Cortex of kidney (tissue), 1 donor: ENCODE measurements at places on chromosomes 6 and 20.

- no peak for DNase-seq
Observed at GRCh38 chr6:2097464-2097863, 147.9 kb downstream of the GMDS start.

DNA sequence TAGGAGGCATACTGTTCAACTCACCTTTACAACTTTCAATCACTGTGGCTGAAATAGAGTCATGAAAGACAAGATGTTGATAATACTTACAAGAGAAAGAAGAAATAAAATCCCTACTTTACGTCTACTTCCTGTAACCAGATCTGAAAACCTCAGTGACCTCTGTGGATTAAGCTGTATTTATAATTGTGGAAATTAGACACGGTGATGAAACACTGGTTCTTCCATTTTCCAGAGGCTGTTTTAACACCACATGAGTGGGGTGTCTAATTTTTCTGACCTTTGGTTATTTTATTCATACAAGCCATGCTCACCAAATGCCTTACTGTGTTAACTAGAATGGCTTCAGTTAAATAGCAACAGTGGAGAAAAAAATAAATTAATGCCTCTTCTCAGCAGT is 58.5 kb upstream of the HIVEP1 start:
- no peak for DNase-seq

GRCh38 chr6:6251555-6252280 is 68.7 kb downstream of the F13A1 start:
- DNase-seq = no peak

DNA sequence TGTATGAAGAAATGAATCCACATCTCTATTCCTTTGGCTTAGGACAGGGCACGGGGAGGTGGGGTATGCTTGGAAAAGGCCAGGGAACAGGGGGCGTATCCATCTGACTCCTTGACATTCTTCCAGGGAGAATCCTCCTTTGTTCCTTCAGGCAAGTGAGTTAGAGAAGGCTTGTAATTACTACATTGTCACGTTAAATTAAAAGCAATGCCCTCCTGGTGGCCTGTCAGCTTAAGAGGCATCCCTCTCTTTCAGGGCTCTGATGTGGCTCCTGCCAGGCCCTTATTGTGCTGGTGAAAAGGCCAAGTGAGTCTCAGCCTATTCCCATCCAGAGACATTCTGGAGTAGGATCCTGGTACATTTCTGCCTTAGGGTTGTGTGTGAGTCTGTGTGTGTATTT is 128.3 kb downstream of the FOXA2 start:
- no peak for DNase-seq

DNA sequence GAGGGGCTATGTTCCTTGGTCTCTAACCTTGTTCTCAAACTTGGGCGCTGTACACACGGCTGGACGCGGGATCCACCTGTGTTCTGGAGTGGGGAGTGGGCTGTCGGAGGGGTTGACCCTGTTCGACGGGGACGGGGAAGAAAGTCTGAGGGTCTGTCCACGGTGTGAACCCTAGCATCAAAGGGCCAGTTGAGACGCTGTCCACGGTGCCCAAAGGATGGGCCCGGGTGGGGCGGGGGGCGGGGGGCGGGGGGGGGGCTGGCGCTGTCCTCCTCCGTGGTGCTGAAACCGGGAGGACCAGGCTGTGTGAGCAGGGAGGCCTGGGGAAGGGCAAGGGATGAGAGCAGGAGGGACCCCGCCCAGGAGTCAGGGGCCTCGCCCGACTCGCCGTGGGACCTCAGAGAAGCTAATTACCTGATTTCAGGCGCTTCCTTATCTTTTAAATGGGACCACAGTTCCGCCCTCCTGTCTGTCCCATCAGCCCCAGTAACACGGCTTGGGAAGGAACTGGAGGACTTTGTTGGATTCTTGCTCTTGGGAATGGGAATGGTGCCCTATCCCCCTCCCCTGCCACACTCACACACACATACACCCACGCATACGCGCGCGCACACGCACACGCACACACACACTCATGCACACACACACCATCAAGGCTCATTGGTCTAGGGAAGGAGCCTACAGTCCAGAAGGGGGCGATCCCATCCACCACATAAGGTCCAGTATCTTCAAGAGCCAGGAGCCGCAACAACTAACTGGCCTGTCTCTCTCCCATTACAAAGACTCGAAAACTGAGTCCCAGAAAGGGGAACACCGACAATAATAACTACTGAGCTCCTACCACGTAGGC is 1.0 kb upstream of the VSTM2L start:
- no peak for DNase-seq

DNA sequence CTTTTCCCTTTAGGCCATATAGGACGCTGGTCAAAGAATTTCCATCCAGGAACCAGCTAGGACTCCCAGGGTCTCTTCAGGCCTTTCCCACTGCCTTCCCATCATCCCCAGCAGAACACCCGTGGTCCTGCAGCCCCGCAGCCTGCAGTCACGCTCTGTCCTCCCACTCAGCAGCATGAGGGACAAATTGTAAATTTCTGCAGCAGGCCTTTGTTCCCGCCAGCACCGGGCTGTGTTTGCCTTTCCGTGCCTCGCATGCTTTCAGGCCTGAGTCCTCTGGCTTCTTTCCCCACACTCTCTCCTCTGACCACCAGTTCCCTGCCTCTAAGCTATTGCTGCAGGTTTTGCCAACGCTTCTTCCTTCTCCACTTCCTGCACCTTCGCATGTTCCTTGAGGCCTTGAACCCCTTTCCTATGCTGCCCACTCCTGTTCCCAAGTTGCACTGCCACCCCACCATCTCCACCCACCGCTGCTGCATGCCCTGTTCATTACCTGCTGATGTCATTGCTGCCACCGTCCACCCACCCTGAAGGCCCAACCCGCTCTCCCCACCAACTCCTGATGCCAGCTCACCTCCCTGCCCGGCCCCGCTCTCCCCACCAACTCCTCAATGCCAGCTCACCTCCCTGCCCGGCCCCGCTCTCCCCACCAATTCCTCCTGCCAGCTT is 49.8 kb downstream of the RNASET2 start:
- no peak for DNase-seq

DNA sequence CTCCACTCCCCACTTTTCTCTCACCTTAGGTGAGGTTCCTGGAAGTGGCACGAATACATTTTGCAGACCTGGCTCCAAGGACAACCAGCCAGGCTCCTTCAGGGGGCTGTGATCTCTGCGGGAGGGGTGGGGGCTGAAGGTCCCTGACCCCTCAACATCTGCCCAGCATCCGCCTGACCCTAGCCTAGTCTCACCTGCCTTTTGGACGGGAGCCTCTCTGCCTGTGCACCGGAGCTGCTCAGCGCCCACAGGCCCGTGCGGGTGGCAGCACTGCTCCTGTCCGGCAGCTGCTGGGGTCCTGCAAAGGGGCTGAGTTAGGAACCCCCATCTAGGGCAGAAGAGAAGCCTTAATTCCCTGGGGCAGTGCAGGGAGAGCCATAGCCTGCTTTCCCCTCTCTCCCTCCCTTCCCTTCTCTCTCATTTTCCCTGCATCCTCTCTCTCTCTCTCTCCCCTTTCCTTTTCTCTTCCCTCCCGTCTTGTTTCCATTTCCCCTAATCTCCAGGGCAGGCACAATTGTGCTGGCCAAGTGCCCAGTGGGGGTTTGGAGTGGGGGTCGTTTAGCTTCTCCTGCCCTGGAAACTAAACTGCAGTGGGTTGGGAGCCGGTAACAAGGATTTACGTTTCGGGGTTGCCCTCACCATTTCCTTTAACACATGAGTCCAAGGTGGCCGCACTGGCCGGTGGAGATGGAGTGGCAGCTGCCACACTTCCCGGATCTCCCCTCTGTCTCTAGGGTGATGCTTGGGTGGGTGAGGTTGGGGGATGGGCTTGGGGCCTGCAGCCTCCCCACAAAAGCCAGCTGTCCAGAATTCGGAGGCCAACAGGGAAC is 54.1 kb downstream of the CTCFL start:
- no peak for DNase-seq

DNA sequence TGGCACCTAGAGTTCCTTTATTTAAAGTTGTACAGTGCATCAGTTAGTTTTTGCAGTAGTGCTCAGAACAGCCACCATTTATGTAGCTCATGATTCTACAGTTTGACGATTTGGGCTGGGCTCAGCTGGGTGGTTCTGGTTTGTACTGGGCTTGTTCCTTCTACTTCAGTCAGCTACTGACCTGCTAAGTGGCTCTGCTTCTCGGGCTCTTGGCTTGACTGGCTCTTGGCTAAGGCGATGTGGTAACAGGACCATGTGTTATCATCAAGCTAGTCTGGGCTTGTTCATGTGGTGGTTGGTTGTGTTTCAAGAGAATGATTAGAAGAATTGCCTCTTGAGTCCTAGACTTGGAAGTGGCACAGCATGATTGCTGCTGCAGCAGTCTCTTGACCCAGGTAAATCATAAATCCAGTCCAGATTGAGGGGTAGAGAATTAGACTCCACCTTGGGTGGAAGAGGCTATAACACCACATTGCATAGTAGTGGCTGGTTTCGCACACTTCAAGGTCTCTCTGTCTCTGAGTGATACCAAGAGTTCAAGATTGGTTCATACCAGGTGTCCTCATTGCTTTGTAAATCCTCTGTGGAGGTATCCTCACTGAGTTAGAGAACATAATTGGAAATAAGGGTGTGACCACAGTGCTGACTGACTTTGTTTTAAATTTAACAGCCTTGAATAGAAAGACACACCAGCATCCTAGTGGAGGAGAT is 253.0 kb downstream of the ARID1B start:
- no peak for DNase-seq

- DNase-seq = no peak
Observed at GRCh38 chr6:159655409-159655988, 37.5 kb downstream of the SOD2 start.

DNA sequence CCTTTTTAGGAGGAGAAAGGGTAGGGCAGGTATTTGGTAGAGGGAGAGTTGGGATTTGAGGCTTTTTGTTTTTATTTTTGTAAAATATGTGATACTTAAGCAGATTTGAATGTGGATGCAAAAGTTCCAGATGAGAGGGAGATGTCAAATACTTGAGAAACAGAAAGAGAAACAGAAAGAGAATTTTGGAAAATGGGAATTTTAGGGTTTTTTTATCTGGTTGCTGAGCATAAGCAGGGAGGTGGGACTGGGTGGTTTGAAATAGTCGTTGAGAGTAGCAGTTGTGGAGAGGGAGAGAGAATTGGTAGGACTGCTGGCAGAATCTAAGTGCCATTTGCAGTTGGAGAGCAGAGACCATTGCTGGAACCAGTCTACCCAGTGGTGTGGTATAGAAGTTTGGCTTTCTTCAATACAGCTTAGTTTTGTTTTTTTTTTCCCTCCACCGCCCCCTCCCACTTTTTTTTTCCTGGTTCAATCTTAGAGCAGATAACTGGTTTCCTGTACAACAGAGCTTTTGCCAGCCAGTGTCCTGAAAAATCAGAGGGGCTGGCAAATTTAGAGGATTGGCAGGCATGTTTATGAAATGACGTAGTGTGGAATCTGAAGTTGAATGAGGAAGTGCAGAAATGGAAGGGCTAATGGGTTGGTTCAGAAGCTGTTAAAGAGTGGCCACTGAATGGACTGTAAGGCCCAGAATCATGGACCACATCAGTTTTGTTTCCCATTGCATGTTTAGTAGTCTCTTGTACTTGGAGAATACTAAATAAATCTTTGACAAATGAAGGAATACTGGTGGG is 68.7 kb downstream of the ATRN start:
- no peak for DNase-seq

DNA sequence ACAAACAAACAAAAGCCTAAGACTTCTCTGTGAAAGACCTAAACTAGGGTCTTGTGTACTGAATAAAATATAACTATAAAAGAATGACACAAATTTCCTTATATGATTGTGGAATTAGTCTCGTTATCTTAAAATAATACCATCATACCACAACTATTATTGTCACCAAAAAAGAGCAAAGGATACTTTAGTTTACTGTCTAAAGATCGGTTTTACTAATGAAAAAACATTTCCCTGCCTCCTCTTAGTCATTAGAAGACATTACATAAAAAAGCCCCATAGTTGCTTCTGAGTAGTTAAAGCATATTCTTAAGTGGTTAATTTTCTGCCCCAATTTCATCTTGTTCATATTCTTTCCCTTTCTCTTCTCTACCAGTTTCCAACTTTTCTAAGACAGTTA is 33.1 kb downstream of the PRL start:
- no peak for DNase-seq

DNA sequence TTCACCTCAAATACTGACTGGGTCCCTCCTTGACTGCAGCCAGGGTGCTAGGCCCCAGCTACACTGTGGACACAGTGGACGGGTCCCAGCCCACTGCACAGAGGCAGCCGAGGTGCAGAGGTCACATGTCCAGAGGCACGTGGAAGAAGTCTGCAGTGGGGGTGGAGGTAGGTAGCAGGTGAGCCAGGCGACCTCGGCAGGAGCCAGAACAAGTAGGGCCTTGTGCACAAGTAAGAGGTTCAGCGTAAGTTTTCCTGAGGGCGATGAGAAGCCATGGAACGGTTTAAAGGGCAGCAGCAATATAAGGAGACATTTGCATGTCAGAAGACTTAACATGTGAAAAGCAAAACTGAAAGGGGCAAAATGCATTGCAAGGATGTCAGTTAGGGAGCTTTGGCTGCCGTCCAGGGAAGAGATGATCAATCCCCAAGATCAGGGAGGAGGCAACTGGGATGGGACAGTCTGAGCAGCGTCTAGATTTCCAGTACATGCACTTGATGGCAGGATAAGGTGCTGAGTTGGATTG is 49.7 kb upstream of the SNX9 start:
- no peak for DNase-seq

DNA sequence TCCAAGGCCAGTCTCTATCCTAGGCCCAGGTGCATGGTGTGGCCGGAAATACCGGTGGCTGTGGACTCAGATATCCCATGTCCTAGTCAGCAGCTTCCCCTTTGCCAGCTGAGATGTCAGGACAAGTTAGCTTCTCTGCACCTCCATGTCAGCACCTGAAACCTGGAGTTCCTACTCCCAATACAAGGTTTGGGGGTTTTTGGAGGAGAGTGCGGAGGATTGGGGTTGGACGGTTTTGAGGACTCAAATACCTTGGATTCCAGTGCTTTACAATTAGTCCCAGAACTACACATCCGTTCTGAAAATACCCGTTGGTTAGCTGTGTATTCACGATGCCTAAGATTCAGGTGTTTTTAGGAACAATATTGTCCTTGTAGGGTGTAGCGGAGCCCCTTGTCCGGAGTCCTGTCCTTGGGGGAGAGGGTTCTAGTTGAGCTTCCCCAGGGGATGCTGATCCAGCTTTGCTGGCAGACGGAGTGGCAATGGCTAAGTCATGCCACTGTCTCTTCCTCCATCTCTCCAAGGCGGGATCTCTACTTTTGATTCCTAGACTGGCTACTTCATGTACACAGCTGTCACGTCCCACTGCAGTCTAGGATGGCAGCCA is 45.0 kb downstream of the ADNP start:
- no peak for DNase-seq

DNA sequence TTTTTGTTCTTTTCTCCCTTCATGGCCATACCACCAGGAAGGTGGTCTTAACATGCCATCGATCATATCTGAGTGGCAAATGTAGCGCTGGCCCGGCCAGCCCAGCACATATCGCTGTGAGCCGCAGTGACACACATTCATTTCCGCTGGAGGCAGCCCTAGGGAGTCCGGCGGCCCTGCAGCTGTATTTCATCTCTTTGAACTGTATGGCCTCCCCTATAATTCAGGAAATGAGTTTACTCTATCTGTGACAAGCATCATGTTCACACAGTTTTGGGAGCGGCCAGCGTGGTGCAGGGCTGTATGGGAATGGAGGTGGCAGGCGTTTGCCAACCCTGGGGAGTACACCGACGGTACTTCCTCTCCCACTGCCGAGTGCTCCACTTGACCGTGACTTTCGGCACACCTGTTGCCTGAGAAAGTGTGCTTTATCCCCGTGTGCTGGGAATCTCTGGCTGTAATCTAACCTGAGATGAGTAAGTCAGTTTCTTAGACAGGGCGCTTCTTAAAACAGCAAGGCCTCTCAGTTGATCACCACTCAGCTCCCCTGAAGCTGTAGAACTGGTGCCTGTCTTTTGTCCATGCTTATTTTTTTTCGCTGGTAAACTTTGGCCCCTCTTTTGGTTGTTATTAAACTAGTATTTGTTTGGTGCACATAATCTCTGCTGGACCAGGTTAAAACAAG is 257.1 kb upstream of the TAB2 start:
- no peak for DNase-seq
